Cortex of kidney (tissue), 1 donor: ENCODE measurements at places on chromosomes 5 and 9.

DNA sequence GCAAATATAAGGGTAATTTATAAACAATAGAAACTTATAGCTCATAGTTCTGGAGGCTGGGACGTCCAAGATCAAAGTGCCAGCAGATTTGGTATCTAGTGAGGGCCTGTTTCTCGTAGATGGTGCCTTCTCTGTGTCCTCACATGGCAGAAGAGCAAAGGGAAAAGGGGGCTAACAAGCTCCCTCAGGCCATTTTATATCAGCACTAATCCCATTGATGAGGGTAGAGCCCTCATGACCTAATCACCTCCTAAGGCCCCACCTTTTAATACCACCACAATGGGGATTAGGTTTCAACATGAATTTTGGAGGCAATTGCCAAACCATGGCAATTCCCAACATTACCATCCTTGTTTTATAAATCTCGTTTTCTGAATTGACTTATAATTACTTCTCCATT, 259.8 kb downstream of the ARRDC3 start:
- no peak for DNase-seq

DNA sequence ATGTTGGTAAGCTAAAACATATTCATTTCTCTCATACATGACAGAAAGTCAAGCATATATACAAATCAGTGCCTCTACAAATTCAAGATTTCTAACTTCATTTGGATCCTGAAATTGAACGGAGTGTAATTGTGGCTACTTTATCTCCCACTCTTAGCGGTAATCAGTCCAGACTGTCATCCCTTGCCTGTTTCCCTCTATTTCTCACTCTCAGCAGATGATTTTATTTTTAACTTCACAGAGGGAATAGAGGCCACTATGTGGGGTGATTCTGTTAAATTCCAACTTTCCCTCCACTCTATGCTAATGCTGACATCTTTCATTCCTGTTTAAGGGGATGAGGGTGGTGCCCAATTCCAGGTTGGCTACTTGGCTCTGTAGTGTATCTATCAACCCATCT, 153.8 kb upstream of the KCNN2 start:
- DNase-seq: no peak

- DNase-seq: no peak
These were observed 145.6 kb downstream of the SSBP2 start for GRCh38 chr5:81605299-81605698.

- DNase-seq: no peak
These were observed 229.1 kb downstream of the PSAT1 start for GRCh38 chr9:78525986-78526560.

- DNase-seq: no peak
These were observed 151.6 kb downstream of the FOCAD start for GRCh38 chr9:20835377-20836286.

- no peak for DNase-seq
These were observed 1.5 kb upstream of the MOB3B start for GRCh38 chr9:27530915-27531755.

GRCh38 chr5:176662371-176663333, 15.4 kb downstream of the TSPAN17 start:
- no peak for DNase-seq

DNA sequence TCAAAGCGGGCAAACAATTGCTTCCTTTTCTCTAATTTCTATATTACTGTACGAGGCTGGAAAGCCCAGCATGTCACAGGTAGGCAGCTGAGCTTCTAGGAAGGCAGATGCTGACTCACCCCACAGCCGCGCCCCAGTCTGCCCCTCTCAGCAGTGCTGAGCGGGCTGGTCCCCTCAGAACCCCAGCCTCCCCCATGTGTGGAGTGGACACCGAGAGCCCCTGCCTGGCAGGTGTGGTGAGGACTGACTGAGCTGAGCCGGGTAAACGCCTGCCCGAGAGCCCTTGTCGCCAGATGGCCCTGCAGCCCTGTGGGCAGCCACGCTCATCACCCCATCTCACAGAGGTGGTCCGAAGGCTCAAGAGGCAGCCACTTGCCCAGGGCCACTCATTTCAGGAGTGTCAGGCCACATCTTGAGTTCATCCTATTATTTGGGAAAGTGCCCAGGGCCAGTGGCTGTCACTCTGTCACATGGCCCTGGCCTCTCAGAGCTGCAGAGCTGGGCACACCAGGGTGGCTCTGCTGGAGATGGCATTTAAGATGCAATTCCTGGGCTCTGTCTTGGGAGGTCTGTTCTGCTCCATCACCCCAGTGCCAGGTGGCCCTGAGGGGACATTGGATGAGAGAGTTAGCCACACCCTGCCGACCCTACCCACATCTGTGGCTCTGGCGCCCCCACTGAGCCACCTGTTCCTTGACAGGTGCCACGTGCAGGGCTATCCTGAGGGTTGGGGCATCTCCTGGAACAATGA, 12.4 kb downstream of the CARD19 start:
- DNase-seq: no peak
